Myometrial cell (primary cell): ENCODE measurements at places on chromosomes 3 and 15. TPM values are rescaled to one million over a fixed set of nuclear protein-coding genes. Genes with fewer than 3 reads are reported as not detected.

The SLC22A13 gene
- not detected in 2 replicates for total RNA-seq

The DRD3 gene
- not detected in 2 replicates for total RNA-seq

The ATP1B3 gene
- total RNA-seq: 55.1 and 62.8 TPM in 2 replicates

The DPPA2 gene
- not detected in 2 replicates for total RNA-seq

The BFSP2 gene
- total RNA-seq: not detected in 2 replicates

The CEP19 gene
- total RNA-seq: 2.5 and 3.5 TPM in 2 replicates

The OGG1 gene
- 26.9 and 39.8 TPM in 2 replicates for total RNA-seq
